ENCODE measurements at places on chromosomes 1 and 21.
A peak's percentile ranks its signal among the peaks of the same experiment; 100 is the strongest.

- DNase-seq, result no peak
These were observed 74.7 kb downstream of the NTPCR start for GRCh38 chr1:233025157-233025556.

- peak; percentile 91 for DNase-seq
These were observed 21.8 kb downstream of the MIS18A start for GRCh38 chr21:32256873-32257620.

DNA sequence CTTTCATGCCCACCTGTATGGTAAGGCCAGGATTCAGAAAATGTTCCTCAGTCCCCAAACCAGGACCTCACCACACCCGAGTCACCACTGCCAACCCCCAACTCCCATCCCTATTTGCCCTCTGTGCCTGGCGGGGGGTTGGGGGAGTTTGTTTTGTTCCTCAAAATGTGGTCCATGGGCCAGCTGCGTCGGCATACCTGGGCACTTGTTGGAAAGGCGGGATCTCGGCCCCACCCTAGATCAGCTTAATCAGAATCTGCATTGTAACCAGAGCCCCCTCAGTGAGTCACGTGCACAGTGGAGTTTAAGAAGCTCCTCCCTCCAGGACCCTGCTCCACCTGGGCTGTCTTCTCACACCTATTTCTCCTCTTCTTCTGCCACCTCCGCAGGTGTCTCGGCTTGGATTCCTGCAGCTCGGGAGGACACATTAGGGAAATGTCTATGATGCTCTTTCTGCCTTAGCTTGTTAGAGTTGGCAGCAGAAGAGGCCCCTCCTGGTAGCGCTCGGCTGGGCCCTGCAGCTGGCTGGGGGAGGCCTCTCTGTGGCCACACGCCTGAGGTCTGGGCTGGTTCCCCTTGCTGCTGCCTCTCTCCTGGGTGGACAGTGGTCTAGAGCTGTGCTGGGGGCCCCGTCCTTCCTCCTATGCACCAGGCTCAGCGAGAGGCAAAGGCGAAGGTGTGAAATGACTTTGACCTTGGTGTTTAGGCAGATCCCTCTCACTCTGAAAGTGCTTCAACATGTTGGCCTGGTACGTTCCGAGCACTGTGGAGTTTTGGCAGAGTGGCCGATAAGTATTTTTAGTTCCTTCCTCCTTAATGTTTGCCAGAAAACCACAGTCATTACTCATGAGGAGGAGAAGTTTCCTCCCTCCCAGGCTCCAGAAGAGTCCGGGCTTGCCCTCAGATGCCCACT, 41.8 kb upstream of the CAMTA1 start:
- DNase-seq, result no peak

DNA sequence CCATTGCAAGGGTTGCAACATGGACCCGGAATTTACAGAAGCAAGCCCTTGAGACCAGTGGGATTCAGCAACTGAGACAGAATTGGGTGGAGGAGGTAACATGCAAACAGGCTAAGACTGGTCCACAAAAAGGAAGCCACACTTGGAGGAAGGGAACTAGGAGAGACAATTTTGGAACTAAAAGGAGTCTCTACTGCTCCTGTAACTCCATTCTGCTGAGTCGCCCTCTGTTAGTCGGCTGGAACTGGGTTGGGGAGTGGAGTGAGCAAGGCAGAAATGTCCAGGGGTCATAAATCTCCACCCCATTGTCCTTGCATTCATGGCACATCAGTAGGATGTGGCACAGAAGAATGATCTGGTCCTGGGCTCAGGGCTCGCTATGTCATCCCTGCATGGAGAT, 5.1 kb downstream of the LAMB3 start:
- no peak for DNase-seq

- DNase-seq, result no peak
These were observed 45.5 kb downstream of the TOR1AIP2 start for GRCh38 chr1:179831852-179832699.

DNA sequence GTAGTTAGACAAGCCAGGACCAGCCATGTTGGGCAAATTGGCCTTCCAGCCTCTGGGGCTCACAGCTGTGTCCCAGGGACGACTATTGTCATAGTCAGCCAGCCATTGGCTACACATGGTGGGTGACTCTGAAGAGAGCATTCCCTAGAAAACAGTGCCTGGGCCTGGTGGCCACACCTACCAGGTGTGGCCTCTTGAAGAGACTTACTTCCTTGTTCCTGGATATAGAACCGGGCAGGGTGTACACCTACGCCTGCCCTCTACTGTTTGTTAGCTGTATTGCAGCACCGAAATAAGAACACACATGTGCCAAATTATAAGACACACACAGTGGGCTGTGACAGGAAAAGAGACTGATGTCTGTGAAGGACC, 134.6 kb upstream of the ARHGEF16 start:
- DNase-seq, result peak; percentile 61

GRCh38 chr1:192158181-192158580, at the start of gene RGS18:
Gene RGS18, plus strand, starts transcription at chr1:192158462. Its CDS starts 176 bp downstream, at chr1:192158638.
- no peak for DNase-seq

GRCh38 chr1:247291833-247292561, 36.1 kb downstream of the VN1R5 start:
- DNase-seq, result no peak

DNA sequence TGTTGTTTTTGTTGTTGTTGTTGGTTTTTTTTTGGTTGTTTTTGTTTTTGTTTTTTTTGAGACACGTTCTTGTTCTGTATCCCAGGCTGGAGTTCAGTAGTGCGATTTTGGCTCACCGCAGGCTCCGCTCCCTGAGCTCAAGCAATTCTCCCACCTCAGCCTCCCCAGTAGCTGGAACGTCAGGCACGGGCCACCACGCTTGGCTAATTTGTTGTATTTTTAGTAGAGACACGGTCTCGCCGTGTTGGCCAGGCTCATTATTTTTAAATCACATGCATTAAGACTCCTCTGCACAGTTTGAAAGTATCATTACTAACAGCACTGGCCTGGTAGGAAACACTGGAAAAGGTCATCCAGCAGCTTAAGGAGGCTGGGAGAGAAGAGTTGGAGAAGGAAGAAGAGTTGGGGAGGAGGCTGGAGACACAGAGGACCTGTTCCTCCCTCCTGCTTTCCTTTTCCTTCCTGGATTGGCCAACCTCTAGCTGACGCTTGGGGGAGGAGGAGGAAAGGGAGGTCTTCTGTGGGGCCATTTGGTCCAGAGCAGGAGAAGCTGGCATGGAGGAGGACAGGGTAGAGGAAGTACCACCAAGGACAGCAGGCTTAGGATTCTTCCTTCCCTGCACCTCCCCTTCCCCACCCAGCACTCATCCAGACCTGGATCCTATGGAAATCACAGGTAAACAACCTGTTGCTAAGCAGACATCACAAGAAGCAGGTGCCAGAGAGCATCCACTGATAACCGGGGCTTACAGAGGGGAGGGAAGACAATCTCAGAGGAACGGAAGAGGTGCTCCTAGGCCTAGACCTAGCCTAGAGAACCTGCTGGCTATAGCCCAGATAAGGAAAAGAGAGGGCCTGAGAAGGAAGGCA, 71.9 kb upstream of the GOLT1A start:
- no peak for DNase-seq

DNA sequence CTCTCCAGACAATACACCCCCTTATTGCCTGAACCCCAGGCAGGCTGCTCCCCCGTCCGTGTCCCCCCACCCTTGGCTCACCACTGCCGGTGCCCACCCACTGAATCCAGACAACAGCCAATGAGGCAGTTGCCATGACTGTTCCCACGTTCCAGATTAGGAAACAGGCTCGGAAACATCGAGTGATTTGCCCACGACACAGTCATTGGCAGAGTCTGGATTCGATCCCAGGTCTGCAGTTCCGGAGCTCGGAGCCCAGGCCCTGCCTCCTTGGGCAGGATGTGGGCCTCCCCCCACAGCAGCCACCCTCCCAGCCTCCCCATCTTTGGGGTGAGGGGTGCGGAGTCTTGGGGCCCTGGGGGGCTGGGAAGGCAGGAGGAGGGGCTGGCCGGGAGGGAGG, 20.3 kb upstream of the CLSTN1 start:
- no peak for DNase-seq

DNA sequence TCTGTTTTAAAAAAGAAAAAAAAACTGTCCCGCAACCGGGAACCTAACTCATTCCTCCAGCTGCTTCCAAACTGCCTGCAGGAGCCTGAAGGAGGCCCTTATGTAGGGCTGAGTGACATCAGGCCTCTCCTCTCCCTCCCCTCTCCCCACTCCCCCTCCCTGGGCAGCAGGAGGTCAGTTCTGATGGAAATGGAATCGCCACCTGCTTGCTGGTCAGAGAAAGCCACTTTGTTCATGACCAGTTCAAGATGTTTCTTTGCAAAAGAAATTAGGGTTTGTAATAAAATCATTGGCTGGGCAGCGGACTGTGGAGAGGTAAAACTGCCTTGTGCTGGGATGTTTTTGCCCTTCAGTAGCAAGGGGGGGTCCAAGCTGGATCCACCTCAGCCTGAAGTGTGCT, at the start of gene MAP1LC3C:
TSS of gene MAP1LC3C (minus strand) at position 73 of the 400 bp plus-strand sequence. CDS start 90 bp downstream, outside the sequence.
- DNase-seq, result no peak

DNA sequence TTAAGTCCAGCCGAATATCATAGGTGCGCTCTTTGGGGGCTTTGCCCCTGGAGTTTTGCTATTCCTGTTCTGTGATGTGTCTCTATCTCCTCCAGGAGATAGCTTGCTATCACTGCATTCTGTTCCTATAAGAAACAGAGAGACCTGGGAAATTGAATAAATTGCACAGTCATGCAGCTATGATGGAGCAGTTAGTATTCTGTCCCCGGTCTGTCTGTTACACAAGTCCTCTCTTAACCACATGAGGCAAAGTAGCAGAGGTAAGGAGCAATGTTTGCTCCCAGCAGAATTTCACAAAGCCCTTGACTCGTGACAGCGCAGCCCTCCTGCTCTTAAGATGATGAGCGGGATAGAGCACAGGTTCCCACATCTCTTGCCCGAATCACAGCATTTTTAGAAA, 63.9 kb upstream of the GRHL3 start:
- no peak for DNase-seq

- peak; percentile 25 for DNase-seq
These were observed 705 bp downstream of the UROD start for GRCh38 chr1:45012639-45013278.

DNA sequence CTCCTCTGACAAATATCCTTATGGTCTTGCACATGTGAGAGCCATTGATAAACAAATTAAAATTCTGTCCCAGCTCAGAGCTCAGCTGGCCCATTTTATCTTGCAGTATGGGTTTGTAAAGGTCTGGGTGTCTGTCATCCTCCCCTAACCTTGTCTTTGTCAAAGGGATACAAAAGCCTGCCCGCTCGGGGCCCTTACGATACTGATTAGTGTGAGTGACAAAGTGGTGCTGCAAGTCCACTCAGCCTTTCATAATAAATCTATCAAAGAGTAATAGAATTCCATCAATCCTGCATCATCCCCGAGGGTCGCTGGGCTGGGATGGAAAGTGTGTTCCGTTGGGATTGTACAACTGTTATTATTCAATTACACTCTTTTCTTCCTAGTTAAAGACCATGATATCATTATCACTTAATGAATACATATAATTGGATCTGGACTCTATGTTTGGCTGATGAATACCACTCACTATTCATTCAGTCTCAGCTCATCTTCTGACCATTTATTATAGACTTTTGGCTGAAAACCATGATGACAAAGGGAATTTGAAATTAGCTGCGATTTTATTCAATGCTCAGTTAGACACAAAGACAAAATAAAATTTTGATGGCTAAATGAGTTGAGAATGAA, 122.5 kb upstream of the FOXD3 start:
- peak; percentile 34 for DNase-seq

GRCh38 chr1:14476170-14476955, 122.1 kb upstream of the KAZN start:
- no peak for DNase-seq

DNA sequence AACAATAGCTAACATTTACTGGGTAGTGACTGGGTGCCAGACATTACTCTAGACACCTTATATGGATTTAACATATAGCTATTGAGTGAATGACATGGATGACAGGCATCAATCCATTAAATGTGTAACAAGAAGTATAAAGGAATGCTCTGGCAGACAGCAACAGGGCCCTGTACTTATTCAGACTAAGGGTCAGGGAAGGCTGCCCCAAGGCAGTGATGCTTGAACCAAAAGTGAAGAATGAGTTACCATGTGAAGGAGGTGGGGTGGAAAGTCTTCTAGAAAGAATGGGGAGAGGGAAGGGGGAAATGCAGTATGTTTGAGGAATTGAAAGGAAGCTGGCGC, 8.3 kb upstream of the PTPRF start:
- no peak for DNase-seq

GRCh38 chr1:204370176-204370575, 10.4 kb upstream of the PLEKHA6 start:
- DNase-seq, result no peak

DNA sequence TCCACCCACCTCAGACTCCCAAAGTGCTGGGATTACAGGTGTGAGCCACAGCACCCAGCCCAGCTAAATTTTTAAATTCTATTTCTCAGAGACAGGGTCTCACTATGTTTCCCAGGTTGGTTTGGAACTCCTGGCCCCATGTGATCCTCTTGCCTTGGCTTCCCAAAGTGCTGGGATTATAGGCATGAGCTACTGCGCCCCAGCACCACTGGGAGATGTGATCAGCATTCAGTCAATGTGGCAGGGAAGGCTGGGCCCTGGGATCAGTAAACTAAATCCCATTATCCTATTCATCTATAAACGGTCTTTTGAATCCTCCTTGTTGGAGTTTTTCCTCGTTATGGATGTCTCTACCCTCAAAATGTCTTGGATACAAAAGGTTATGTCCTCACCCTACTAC, 113.5 kb downstream of the PGBD5 start:
- DNase-seq, result no peak

DNA sequence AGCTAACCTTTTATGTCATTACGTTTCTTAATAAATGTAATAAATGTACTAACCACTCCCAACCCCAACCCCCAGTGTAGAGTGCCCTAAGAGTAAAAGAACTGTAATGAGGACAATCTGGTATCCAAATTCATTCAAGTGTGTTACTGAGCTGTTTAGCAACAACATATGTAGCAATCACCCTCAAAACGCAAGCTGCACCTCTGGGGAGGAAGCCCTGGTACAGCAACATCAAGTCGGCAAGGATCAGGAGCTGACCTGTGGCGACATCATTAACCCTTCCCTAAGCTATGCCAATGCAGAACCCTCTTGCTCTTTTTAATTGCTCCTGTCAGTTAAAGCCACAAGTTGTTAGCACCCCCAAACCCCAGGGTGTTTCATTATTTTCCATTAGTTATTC, 47.1 kb downstream of the STX6 start:
- DNase-seq, result no peak

DNA sequence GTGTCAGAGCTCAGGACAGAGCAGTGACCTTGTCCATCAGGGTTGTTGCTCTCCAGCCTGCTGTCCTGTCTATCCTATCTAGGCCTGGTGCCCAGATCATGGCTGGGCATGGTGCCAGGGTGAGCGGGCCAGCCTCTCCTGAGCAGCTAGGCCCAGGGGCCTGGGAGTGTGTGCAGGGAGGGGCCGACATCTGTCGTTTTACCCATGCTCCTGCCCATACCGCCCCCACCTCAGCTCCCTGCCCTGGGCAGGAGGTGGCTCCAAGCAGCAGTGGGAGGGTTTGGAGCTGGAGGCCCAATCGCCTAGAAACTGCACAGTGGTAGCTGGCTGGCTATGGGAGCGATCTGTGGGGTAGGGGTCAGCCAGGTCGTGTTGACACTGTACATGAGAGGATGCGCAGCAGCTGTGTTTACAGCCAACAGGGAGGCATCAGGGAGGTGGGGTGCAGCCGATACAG, 6.5 kb downstream of the INSRR start:
- peak; percentile 66 for DNase-seq
